Caki2 (cell line): ENCODE measurements at places on chromosomes 7 and 10. TPM values are rescaled to one million over a fixed set of nuclear protein-coding genes. Genes with fewer than 3 reads are reported as not detected.

The GPR26 gene
- total RNA-seq = not detected in 2 replicates

The TMEM213 gene
- total RNA-seq = not detected in 2 replicates

The SPDYE2 gene
- total RNA-seq = not detected in 2 replicates

DNA sequence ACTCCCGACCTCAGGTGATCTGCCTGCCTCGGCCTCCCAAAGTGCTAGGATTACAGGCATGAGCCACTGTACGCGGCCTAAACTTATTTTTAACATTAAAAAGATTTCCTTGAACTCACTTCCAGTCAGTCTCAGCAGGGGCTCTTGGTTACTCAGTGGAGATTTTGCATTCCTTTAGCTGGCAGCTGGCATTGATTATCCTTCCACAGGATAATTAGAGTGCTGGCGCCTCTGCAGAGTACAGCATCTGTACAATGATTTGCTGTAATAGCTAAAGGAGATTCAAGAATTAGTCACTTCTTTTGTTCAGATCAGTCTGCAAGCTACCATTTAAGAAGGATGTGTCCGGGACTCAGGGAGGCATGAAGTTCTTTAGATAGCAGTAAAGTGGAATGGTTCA, 125.0 kb upstream of the NPY start:
- DNase-seq = no peak

DNA sequence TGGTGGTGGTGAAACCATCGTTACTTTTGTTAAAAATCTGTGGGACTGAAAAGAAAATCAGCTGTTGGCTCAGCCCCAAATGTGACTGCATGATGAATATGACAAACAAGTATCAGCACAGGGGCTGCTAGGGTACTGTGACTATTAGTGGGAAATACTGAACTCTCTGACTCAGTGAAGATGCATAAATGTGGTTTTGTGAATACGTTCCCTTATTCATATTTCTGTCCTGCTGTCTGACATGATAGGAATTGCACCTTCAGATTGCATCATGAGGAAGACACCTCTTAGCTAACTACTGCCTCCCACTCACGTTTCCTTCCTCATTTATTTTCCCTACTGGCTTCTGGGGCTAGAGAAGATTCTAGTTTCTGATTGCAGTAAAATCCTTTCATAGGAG, 1.4 kb downstream of the CLEC5A start:
- DNase-seq = no peak

DNA sequence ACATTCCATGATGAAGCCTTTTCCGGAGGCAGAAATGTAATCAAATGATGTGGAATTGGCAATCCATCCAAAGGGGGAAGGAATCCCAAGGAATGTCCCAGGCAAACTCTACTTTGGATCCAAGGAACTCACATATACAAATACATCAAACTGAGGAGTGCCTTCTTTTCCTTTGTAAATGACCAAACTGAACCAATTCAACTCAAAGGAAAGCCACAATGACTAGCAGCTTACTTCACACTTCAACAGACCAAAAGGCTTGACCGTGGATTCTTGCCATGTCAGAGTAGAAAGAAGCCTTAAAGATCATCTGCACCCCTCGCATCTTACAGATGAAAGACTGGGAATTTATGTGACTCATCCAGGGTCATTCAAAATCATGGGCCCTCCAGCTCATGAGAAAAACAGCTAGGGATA, 79.7 kb upstream of the MACROH2A2 start:
- no peak for DNase-seq

DNA sequence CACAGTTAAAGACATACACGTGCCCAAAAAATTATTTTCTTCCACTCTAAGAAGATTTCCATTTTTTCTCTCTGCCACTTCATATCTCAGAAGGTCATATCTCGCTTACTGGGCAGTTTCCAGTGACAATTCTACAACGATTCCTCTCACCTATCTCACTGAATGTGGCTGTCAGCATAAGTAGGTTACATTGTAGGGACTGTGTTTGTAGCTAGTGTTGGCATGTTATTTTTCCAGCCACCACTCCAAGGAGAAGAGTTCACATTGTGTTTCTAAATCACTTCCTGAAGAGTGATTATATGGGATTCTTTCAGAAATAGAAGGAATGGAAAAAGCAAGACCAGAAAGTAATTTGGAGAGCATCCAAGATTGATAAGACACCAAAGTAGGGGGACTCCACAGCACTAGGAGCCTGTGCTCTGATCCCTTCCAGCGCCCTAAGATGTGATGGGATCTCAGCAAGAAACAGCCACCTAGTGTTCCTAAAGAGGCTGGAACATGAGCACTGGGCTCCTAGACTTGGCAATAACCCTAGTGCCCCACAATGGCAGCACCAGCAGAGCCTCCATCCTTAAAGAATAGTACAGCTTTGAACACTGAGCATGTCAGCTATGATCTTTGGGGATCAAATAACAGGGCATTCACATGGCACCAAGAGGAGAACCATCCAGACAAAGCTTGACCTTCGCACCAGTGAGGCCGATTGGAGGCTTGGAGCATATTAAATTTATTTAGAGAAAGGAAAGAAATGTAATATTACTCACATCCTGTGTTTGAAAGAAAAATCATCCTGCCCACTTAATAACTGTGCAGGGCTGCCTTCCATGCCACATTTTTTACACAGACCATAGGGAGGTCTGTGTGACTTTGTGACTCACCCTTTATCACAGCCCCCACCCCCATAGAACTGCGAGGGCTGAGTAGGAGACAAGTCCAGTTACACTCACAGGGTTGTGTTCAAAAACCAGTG, 51.8 kb downstream of the CAV1 start:
- no peak for DNase-seq
